NCI-H510A (cell line): ENCODE measurements at places on chromosomes 3 and 15.
A peak's percentile ranks its signal among the peaks of the same experiment; 100 is the strongest.

- DNase-seq: no peak
Observed at GRCh38 chr3:197428117-197428801, 127.5 kb downstream of the BDH1 start.

- no peak for DNase-seq
Observed at GRCh38 chr3:8743021-8743601, 9.5 kb downstream of the CAV3 start.

DNA sequence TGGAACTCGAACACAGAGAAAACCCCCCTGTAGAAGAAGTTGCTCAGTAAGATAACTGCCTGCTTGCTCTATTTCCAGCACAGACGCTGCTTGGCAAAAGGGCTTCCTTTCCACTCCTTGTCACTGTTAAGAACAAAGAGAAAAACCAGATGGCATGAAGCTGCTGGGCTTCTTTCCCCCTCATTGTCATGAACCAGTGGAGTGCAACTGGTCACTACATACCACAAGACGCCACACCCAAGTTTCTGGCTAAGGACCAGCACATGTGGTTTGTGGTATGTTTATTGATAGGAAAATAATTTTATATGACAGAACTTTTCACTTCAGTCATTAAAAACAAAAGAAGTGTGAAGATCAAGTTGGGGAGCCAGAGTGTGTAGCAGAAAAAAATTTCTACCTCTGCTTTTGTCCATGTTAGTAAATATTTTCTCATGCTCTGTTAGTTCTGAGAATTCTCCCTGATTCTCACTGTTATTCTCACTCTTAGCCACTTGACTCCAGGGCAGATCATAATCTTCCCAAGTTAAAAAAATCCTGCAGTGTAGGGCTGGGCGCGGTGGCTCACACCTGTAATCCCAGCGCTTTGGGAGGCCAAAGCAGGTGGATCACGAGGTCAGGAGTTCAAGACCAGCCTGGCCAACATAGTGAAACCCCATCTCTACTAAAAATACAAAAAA lies 37.9 kb downstream of the CLK3 start:
- DNase-seq: no peak

- DNase-seq: no peak
Observed at GRCh38 chr15:89105147-89105546, 16.9 kb downstream of the ABHD2 start.

GRCh38 chr3:186534113-186534669 lies 10.0 kb downstream of the CRYGS start:
- DNase-seq: no peak

- DNase-seq: peak; percentile 53
Observed at GRCh38 chr3:123951522-123952447, 9.2 kb downstream of the CCDC14 start.

GRCh38 chr3:108320746-108321350 lies 24.5 kb downstream of the HHLA2 start:
- DNase-seq: no peak

GRCh38 chr15:79467865-79468586 lies 35.9 kb downstream of the MINAR1 start:
- DNase-seq: no peak

DNA sequence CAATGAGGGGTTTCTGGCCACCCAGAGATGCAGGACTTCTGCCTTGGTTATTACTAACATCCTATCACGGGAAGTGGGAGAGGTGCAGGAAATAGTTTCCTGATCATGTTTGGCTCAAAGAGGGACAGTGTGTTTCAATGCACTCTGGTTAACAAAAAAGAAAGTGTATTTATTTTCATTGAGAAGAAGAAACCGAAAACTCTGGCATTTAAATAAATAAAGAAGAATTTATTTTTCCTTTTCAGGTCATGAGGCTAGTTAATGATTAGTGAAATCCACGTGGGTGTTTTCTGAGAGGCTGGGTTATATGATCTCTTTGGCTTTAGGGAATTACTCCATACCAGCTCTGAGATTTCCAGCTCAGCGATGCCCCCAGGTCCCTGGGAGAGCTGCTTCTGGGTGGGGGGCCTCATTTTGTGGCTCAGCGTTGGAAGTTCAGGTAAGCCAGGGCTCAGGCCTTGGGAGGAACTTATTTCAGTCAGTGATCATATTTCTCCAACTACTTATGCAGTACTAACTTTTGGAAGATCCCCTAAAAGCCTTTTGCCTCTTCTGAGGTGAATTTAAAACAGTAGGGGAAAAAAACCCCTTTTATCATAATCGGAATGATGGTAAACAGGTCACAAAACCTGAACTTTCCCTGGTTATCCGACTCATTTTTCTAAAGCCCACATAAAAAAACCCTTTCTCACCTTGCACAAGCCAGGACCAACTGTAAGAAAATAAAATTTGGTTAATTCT lies at the start of gene PLA1A:
Gene PLA1A, plus strand, starts transcription at position 338 of the 741 bp plus-strand sequence. Its CDS starts 29 bp downstream, at position 367.
- DNase-seq: no peak

DNA sequence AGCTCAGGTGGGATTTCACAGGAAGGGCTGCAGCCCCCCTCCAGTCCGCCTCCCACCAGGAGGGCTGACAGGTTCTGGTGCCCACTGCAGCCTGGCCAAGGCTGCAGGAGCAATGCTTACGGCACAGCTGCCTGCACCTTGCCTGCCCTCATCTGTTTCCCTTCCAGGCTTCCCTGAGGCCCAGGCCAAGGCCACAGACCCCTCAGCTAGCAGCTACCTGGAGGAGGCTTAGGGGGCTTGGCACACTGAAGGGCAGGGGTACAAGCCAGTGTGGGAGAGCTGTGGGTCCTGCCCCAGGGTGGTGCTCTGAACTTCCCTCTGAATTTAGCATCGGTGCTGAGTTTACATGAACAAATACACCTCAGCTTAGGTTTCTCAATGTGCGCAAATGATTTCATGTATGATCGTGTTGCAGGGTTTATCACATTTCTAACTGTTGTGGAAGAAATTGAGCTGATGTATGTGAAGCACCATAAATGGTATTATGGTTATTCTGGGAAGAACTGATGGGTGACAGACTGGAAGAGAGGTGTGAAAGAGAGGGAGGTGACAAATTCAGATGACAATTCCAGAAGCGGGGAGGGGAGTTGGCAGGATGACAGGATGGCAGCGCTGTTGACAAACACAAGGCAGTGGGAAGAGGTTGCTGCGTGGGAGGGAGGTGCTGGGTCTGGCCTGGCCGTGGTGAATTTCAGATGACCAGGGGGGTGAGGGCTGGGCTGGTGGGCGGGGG lies 6.1 kb downstream of the RHCG start:
- DNase-seq: no peak

GRCh38 chr3:170270282-170270881 lies 48.2 kb downstream of the PRKCI start:
- no peak for DNase-seq

- DNase-seq: no peak
Observed at GRCh38 chr15:65372787-65373067, 5.1 kb downstream of the IGDCC3 start.

DNA sequence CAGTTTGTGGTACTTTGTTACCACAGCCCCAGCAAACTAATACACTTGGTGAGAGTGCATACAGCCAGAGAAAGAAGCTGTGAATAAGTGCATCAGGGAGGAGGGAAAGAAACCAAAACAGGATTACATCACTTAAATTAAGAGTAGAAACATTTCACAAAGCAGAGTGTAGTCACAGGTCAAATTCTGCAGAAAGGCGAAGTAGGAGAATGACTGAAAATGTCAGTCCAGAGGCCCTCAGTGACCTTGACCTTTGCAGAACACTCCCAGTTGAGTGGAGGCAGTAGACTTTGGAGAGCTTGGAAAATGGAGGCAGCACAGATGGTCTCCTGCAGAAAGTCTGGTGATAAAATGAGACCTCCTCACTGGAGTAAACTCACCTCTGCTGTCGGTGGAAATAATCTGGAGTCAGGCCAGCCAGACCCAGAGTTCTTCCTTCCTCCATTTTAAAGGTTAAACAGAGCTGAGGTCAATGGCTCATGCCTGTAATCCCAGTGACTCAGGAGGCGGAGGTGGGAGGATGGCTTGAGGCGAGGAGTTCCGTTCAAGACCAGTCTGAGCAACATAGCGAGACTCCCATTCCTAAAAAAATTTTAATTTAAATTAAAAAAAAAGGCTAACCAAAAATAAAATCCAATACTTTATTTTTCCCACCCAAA lies 5.0 kb downstream of the CD86 start:
- no peak for DNase-seq

DNA sequence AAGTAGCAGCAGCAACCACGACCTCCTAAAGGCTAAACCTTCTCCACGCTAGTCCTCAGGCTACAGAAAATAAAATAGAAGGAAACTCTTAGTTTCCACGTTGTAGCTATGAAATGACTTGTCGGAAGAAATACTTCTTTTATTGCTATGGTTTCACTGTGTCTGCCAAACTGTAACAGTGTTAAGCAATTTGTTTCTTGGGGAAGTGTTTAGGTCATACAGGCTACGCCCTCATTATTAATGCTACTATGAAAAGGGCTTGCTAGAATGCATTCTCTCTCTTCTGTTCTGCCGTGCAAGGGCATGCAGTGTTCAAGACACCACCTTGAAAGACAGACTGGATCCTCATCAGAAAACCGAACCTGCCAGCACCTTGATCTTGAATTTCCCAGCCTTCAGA lies 462.7 kb downstream of the PLOD2 start:
- DNase-seq: no peak

DNA sequence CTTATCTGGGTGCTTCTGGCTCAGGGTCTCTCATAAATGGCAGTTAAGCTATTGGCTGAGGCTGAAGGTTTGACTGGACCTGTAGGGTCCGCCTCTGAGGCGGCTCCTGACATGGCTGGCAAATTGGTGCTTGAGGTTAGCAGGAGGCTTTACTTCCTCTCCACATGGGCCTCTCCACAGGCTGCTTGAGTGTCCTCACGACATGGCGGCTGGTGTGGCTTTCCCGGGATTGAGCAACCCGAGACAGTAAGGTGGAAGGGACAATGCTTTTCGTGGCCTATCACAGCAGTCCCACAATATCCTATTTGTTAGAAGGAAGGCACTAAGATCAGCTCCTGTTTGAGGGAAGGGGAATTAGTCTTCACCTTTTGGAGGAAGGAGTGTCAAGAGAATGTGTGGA lies 267.3 kb upstream of the LRRFIP2 start:
- DNase-seq: no peak

DNA sequence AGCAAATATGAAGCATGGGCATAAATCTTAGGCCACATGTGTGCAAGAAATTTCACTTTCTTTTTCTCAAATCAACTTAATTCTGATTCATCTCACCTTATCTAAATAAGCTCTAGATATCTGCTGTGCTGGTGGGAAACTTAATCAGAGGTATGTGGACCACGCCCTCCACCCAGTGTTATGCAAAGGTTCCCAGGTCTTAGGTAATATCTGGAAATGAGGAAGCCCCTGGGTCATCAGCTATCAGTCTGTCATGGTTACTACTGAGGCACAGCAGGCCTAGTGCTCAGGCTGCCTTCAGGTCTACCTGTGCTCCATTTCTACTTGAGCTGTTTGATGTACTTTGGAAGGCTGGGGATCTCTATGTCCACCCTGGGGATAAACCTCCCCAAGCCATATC lies 134.4 kb upstream of the KCNH8 start:
- no peak for DNase-seq

DNA sequence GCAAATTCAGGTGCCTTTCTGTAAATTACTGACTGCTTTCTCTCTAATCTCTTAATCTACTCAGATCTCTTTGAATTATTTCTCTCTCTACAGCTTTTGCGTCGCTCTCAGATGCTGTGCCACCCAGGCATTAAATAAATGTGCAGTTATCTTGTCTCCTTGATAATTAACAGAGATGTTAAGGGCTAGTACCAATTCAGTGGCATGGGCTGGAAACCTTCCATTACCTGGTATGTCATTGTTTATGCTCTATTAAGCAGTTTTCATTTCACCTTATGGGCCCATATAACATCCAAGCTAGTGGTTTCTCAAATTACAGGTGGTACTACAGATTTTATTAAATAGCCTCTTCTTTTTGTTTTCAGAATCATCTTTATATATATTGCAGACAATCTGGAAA lies 66.0 kb downstream of the PEX5L start:
- no peak for DNase-seq

GRCh38 chr3:51588724-51589123 lies 50.2 kb downstream of the RAD54L2 start:
- DNase-seq: no peak

- no peak for DNase-seq
Observed at GRCh38 chr3:80734483-80734882, 966.7 kb upstream of the ROBO1 start.

GRCh38 chr15:48866141-48866563 lies 11.8 kb upstream of the EID1 start:
- DNase-seq: no peak

GRCh38 chr3:73423116-73423515 lies 201.6 kb downstream of the PDZRN3 start:
- DNase-seq: no peak

DNA sequence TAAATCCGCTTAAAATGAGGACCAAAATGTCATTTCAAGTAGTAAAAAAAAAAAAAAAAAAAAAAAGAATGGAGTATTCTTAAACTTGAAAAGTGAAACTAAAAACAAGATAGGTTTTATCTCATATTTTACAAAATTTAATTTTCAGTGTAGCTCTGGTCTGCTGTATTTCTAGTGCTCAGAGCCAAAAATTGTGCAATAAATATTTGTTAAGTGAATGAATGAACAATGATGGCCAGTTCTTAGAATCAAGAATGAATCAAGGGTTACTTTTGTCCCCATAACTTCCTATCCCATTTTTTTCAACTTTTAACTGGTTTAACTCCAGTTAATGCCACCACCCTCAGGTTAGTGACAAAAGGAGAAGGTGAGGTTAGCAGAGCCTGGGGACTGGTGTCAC lies 214.4 kb downstream of the ABHD5 start:
- DNase-seq: no peak

- DNase-seq: no peak
Observed at GRCh38 chr3:178479446-178479845, 56.8 kb upstream of the KCNMB2 start.

- DNase-seq: no peak
Observed at GRCh38 chr3:66392966-66393332, 107.9 kb downstream of the LRIG1 start.

DNA sequence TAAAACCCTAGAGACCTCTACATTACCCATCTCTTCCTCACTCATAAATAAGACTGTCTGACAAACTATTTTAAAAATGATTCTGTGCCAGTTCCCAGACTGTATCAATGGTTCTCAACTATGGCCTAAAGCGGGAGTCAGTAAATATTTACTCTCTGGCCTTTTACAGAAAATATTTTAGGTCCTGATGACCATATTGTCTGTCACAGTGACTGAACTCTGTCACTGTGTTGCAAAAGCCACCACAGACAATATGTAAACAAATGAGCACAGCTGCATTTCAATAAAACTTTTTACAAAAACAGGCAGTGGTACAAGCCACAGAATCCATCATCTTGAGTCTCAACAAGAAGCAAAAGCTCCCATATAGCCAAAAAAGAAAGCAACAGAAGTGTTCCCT lies 45.4 kb downstream of the PLOD2 start:
- no peak for DNase-seq

DNA sequence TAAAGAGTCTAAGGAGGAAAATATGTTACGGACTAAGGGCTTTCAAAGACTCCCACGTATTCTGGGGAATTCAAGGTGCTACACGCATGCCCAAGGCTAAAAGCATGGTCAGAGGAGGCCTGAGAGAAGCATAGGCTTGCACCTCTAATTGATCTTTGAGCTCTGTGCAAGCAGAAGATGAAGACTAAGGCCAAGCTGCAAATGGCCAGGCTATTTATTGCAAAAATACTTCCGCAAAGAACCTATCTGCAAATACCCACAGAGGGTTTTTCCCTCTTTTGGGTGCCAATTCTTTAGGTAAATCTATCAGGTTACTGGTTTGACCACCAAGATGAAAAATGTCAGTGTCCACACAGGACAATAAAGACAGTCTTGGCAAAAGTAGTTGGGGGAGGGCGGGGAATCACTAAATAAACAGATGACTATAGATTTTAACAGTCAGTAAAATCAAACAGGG lies 119.5 kb downstream of the STAG1 start:
- no peak for DNase-seq

- no peak for DNase-seq
Observed at GRCh38 chr3:156488767-156489166, 66.2 kb downstream of the SSR3 start.
